ENCODE measurements at places on chromosomes 11 and 22.

- no peak for DNase-seq
These were observed 8.9 kb downstream of the MN1 start for GRCh38 chr22:27792452-27793161.

DNA sequence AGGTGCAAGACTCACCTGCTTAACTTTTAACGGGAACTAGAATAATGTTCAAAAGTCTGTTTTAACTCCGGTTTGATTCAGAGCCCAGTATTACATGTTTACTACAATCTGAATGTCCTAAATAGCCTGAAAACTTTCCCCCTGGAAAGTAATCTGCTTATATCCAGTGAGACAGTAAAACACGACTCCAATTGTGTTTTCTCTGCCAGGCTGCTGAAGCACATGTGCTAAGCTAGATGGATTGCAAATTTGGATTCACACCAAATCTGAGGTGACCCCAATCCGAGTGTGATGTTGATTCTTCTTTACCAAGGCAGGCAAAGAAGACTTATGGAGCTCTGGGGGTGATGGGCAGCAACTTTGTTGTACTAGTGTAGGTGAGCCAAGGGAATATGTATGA, 158.7 kb upstream of the PDGFD start:
- no peak for DNase-seq

GRCh38 chr11:32334822-32335221, 100.5 kb downstream of the WT1 start:
- no peak for DNase-seq

DNA sequence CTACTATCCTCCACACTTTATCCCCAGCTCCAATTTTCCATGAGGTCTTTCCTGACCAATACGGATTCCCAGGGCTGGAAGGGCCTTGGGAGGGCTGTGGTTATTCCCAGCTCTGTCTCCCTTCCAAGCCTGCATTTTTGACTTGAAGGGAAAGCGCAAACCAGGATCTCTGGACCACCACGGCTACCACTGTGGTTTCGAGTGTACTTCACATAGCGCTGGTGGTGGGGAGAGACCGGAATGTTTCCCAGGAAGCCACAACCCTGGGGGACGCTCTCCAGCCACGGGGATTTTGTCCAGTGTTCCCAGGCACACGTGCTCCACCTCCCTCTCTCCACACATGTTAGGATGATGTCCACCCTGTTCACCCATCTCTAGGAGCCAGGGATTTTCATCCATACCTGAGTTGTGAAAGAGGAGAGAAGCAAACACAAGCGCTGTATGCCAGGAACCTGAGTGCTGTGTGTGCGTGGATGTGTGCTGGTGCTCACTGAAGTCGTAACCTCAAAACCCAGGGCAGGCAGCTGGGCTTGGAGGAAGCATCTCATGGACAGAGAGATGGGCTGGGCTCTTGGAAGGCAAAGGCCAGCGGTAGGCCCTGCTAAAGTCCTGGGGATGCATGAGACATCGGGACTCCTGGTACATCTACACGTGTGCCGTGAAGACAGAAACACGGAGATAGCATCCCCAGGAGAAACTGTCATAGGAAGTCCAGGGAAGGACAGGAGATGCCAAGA, 1.3 kb upstream of the NPTXR start:
- DNase-seq: no peak

DNA sequence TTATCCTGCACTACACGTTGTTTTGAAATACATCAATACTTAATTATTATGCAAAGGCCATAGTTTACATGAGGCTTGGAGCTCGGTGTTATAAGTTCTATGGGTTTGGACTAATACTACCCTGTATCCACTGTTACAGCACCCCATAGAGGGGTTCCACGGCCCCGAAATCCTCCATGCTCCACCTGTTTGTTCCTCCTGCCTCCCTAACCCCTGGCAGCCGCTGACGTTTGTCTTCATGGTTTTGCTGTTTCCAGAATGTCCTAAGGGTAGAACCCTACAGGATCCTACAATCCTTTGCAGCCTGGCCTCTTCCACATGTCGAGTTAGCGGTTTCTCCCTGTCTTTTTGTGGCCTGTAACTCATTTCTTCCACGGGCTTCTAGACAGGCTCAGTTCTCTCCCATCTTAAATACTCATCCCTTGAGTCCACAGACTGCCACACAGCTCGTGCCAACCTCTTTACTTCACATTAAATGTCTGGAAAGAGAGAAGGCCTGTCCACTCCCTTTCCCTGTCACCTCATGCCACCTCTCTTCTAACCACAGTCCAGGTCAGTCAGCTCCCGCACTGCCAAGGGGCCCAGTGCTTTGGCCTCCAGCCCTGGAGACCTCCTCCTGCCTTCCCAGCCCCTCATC, 42.4 kb upstream of the TH start:
- no peak for DNase-seq

DNA sequence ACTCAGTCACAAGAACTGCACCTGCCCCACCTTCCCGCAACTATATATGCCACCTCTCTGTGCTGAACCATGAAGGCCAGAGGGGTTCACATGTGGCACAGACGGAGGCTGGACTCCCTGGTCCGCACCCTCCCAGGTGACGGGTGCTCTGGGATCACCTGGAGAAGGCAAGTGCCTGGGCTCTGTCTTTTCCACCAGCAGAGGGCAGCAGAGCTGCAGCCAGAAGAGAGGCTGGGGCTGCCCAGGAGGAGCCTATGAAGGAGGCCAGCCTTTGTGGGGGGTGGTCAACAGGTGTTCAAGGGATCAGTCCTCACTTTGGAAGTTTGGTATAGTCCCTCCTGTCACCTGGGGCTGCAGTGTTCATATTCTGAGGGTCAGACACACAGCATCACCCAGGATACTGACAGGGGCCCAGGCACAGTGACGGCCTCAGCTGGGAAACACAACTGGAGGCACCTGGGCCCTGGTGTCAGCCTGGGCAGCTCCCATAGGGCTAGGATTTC, 39.2 kb upstream of the IGLL5 start:
- peak; percentile 75 for DNase-seq

DNA sequence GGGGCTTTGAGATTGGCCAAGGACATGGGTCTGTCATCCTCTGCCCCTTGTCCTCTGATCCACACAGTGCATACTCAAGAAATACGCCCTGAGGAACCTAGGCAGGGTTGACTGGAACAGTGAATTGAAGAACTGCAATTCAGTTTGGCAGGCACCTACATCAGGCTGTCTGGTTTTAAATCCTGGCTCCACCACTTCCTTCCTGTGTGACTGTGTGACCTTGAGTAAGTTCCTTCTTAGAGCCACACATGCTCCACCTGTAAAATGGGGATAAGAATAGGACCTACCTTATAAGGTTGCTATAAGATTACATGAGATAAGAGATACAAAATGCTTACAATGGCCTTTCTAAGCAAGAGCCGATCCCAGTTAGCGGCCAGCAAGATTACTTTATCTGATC, 15.8 kb upstream of the TCF20 start:
- peak; percentile 64 for DNase-seq

DNA sequence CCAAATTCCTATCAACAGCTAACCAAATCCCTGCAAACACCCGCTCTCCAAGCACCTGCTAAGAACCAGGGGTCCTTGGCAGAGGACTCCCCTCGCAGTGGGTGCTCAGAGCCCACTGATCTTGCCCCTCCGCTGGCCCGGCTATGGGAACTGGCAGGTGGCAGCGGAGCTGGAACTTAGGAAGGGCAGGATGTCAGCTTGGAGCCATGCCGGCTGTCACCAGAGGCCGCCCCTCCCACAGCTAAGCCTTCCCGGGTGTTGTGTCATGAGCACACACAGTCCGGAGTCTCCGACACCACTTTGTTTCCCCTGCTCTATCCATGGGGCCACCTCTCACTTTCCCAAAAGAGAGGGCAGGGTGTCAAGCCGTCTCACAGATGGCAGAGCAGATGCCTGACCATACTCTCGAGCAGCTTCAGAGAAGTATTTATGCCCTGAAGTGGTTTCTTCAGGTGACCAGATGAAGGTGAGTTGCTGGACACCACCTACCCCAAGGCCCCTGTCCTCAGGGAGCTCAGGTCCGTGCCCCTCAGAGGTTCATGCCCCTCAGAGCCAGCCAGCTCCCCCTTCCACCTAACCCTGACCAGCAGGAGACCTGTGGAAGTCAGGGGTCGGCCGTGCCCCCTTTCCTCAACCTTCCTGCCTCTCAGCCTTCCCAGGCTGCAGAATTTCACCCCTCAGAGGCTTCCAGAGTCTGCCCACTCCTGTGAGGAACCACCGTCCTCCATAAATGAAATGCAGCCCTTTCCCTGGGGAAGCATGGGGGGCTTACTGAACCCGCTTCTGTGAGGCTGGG, 545.7 kb upstream of the B3GAT1 start:
- no peak for DNase-seq

GRCh38 chr11:69439651-69440464, 41.6 kb upstream of the LINC01488 start:
- no peak for DNase-seq

- no peak for DNase-seq
These were observed 391.1 kb downstream of the ETS1 start for GRCh38 chr11:128196235-128196634.

DNA sequence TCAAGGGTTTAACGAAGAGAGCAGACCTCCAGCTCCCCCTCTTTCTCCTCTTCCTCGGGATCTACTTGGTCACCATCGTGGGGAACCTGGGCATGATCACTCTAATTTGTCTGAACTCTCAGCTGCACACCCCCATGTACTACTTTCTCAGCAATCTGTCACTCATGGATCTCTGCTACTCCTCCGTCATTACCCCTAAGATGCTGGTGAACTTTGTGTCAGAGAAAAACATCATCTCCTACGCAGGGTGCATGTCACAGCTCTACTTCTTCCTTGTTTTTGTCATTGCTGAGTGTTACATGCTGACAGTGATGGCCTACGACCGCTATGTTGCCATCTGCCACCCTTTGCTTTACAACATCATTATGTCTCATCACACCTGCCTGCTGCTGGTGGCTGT, 363 bp downstream of the OR8A1 start:
- DNase-seq: no peak

GRCh38 chr11:8067929-8068575, 13.0 kb upstream of the TUB start:
- DNase-seq: no peak

- DNase-seq: no peak
These were observed 57.2 kb upstream of the ARHGAP32 start for GRCh38 chr11:129249351-129249750.

DNA sequence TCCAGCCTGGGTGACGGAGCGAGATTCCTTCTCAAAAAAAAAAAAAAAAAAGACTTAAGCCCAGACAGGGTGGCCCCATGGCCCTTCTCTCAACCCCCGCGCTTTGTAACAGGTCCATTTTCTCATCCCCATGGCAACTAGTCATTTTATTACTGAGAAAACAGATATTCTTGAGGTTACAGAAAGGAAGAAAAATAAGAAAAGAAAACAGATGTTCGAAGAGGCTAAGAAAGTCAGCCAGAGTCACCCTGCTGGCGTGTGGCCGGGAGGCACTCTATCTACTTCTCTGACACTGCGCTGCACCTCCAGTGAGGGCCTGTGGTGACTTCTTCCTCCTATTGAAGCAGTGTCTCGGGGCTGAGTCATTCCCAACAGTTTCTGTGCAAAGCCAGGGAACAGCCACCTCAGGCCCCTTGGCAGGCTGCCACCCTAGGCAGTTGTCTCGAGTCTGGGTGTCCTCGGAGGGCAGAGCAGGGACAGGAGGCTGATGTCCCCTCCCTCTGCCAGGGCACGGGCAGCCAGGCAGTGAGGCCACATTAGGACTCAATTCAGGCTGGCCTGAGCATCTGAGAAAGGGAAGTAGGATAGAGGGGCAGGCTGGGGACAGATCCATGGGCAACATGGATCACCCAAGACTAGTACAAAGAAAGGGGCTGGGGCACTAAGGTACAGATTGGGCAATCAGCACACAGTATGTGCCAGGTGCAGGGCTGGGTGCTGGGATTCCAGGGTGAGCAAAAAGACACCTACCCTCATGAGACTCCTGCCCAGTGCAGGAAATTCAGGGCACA, 16.4 kb upstream of the SYVN1 start:
- peak; percentile 79 for DNase-seq

DNA sequence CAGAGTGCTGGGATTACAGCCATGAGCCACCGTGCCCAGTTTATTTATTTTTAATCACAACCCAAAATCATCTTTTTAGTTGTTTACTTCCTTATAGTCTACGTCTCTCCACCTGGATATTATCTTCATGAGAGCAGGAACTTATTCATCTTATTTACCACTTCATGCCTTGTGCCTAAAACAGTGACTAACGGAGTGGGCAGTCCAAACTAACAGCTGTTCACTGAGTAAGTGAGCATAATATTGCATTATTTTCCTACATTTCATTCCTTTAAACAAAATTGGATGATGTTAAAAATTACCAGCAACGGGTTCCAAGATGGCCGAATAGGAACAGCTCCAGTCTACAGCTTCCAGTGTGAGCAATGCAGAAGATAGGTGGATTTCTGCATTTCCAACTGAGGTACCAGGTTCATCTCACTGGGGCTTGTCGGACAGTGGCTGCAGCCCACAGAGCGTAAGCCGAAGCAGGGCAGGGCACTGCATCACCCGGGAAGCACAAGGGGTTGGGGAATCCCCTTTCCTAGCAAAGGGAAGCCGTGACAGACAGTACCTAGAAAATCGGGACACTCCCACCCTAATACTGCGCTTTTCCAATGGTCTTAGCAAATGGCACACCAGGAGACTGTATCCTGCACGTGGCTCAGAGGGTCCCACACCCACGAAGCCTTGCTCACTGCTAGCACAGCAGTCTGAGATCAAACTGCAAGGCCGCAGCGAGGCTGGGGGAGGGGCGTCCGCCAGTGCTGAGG, 14.1 kb downstream of the TMEM123 start:
- DNase-seq: no peak

DNA sequence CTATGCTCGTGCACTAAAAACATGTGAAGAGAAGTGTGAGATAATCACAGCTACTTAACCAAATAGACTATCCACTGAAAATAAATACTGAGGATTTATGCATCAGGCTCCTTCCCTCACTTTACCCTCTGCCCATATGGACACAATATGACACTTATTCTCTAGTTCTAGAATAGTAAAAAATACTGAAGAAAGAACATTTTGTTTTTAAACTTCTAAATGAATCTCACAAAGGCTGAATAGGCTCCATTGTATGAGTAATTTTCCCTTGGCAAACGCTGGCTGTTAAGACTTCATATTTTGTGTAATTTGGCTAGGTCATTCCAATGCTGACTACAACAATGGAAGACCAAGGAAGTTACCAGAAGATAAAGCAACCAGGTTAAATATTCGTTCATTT, 9.9 kb downstream of the HPS5 start:
- no peak for DNase-seq

- peak; percentile 25 for DNase-seq
These were observed 17.1 kb upstream of the SYTL2 start for GRCh38 chr11:85827748-85828639.

- DNase-seq: no peak
These were observed 39.9 kb upstream of the SMIM38 start for GRCh38 chr11:69115586-69116560.

DNA sequence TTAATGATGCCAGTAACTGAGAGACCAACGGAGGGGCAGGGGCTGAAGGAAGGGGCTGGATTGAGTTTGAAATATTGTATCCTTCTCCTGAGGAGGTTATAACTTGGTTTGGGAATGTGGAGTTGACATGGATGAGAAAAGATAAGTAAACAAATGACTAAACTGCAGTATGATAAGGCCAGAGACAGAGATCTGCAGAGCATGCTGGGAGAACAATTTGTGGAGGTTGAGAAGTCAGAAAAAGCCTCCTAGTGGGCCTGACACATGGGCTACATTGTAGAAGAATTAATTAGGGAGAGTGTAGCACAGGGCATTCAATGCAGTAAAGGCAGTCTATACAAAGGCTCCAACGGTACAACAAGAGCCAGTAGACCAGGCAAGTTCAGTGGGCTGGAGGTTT, 55.9 kb downstream of the SPON1 start:
- DNase-seq: no peak

- no peak for DNase-seq
These were observed 336.5 kb downstream of the TMEM135 start for GRCh38 chr11:87374038-87374807.

- DNase-seq: peak; percentile 58
These were observed 7.3 kb upstream of the SYT7 start for GRCh38 chr11:61587951-61588727.
